Fibroblast of skin of right quadriceps (primary cell): ENCODE measurements at places on chromosomes 4 and X.

- no peak for DNase-seq
Observed at GRCh38 chr4:143564472-143564871, 51.0 kb downstream of the SMARCA5 start.

DNA sequence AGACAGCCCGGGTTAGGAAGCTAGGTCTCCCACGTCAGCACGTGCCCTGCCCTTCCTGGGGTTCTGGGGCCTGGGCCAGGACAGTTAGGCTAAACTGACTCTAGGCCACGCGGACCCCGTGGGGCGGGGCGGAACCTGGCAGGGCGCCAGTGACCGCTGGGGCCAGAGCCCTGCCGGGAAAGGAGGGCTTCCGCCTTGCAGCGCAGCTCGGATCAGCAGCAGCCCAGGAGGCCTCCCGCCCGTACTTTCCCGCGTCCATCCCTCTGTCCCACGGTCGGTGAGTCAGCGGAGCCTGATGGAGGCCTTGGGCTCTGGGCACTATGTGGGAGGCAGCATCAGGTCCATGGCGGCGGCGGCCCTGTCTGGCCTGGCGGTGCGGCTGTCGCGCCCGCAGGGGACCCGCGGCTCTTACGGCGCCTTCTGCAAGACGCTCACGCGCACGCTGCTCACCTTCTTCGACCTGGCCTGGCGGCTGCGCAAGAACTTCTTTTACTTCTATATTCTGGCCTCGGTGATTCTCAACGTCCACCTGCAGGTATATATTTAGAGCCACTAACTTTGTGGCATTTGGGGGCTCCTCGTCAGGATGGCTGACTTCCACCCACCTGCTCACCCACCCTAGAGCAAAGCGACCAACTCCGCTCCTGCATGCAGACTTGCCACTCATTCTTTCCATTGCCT, at the start of gene SMIM10:
Gene SMIM10 (plus strand): TSS at position 191 of the 681 bp plus-strand sequence. CDS start 105 bp downstream, at position 296.
- DNase-seq, result peak; percentile 61

DNA sequence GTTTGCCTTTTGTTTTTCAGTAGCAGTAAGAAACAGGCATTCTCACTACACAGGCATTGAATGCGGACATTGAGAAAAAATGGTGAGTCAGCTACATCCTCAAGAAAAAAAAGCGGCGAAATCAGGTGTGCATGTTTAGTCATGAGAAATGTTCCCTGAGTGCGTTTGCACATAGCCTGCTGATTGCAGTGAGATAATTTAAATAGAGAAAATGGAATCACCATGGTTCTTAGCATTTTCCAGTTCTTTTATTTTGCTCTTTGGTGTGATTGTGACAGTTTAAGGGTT, 54.1 kb upstream of the CLDN34 start:
- DNase-seq, result no peak

GRCh38 chr4:173506597-173507211, 23.3 kb downstream of the HAND2 start:
- no peak for DNase-seq

DNA sequence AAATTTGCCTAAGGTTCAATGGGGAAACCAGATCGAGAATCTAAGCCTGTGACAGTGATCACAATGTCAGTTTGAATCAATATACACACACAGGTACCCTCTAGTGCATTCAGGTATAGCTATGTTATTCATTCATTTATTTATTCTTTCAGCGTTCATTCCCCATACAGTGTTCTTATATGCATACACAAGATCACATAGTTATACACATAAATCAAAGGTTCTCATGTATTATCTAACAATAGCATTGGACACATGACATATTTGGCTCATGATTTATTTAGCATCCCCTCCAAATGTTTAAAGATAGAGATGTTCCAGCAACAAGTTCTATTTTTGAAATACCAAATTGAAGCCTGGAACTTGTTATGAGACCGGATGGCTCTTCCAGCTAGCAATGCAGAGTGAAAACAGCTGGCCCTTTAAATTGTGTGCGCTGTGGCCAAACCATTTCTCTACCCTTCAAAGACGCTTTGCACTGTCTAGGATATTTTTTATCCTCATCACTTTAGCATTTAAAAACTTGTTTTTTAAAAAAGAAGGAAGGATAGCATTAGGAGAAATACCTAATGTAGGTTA, 131.0 kb downstream of the ATXN3L start:
- DNase-seq, result no peak
